ENCODE measurements at places on chromosomes 16 and 17. TPM values are rescaled to one million over a fixed set of nuclear protein-coding genes. Genes with fewer than 3 reads are reported as not detected.

The SMTNL2 gene
- total RNA-seq, result not detected

The SLC5A2 gene
- total RNA-seq, result not detected

The LPCAT2 gene
- 1.8 TPM for total RNA-seq

The TIGD7 gene
- 2.3 TPM for total RNA-seq

The WSCD1 gene
- total RNA-seq, result not detected

The CD68 gene
- total RNA-seq, result 3.2 TPM

The EFNB3 gene
- total RNA-seq, result not detected

The DNAAF8 gene
- total RNA-seq, result not detected

The ZDHHC7 gene
- 28.9 TPM for total RNA-seq

The DHRS7C gene
- not detected for total RNA-seq

The ETV4 gene
- total RNA-seq, result 7.7 TPM

The KIFC3 gene
- 1.7 TPM for total RNA-seq

The HOXB9 gene
- 0.21 TPM for total RNA-seq

The CD300C gene
- 0.26 TPM for total RNA-seq

The ACAP1 gene
- total RNA-seq, result 275 TPM

The EXOC3L1 gene
- 0.12 TPM for total RNA-seq

The ZMYND15 gene
- total RNA-seq, result not detected

The CHST4 gene
- total RNA-seq, result not detected

The SLC47A2 gene
- not detected for total RNA-seq

The HCRT gene
- not detected for total RNA-seq

The SCNN1G gene
- not detected for total RNA-seq

The RNF222 gene
- not detected for total RNA-seq

The CCNF gene
- 44.7 TPM for total RNA-seq

The TBC1D16 gene
- total RNA-seq, result 1.9 TPM

The MRC2 gene
- total RNA-seq, result 2.4 TPM

The MYH11 gene
- 0.05 TPM for total RNA-seq
